Dermis blood vessel endothelial cell (primary cell): ENCODE measurements at places on chromosomes 2 and 18. TPM values are rescaled to one million over a fixed set of nuclear protein-coding genes. Genes with fewer than 3 reads are reported as not detected.

Gene DYNAP
- total RNA-seq: not detected in 2 replicates

Gene DSG4
- not detected in 2 replicates for total RNA-seq

Gene RUFY4
- total RNA-seq: not detected in 2 replicates

Gene ADCYAP1
- not detected in 2 replicates for total RNA-seq

Gene KCNIP3
- total RNA-seq: 0.14 and 0.51 TPM in 2 replicates

Gene CCDC195
- total RNA-seq: not detected in 2 replicates

Gene NOL4
- not detected in 2 replicates for total RNA-seq

Gene CRYGC
- not detected in 2 replicates for total RNA-seq

Gene DAPL1
- total RNA-seq: not detected in 2 replicates

Gene GREB1L
- 4.9 and 10.1 TPM in 2 replicates for total RNA-seq

Gene MC2R
- not detected in 2 replicates for total RNA-seq

Gene PEX13
- 44.9 and 50.7 TPM in 2 replicates for total RNA-seq

Gene SRSF7
- total RNA-seq: 145 and 170 TPM in 2 replicates

Gene RNF125
- 4.3 and 9.4 TPM in 2 replicates for total RNA-seq

Gene XIRP2
- total RNA-seq: 0.23 TPM in 1 of 2 replicates, not detected in the other

Gene UGT1A6
- total RNA-seq: 0.88 and 2.2 TPM in 2 replicates

Gene PSD4
- total RNA-seq: 0.34 and 0.79 TPM in 2 replicates

Gene UBE2F
- total RNA-seq: 59.0 and 59.4 TPM in 2 replicates

Gene PSMA8
- total RNA-seq: not detected in 2 replicates

Gene HOXD3
- 19.2 and 54.6 TPM in 2 replicates for total RNA-seq

Gene SERPINB12
- not detected in 2 replicates for total RNA-seq

Gene CYB5A
- 58.3 and 86.8 TPM in 2 replicates for total RNA-seq

Gene WDR43
- total RNA-seq: 59.1 and 117 TPM in 2 replicates

Gene DOK6
- under 0.01 and 1.0 TPM in 2 replicates for total RNA-seq

Gene PRKAG3
- not detected in 2 replicates for total RNA-seq

Gene DNAH7
- 0.09 and 0.17 TPM in 2 replicates for total RNA-seq

Gene LINC00305
- total RNA-seq: 0.14 TPM in 1 of 2 replicates, not detected in the other

Gene SLC38A11
- total RNA-seq: not detected in 2 replicates

Gene NEB
- 1.0 and 1.2 TPM in 2 replicates for total RNA-seq

Gene INPP5D
- 45.3 and 45.7 TPM in 2 replicates for total RNA-seq

Gene C1QL2
- not detected in 2 replicates for total RNA-seq

Gene MYL12A
- 781 and 1,396 TPM in 2 replicates for total RNA-seq

Gene ZC3H8
- 7.3 and 8.5 TPM in 2 replicates for total RNA-seq

Gene ZNG1B
- total RNA-seq: 28.6 and 28.9 TPM in 2 replicates

Gene SAG
- total RNA-seq: 0.19 TPM in 1 of 2 replicates, not detected in the other

Gene MAT2A
- 64.3 and 89.6 TPM in 2 replicates for total RNA-seq

Gene CD8B2
- not detected in 2 replicates for total RNA-seq

Gene RIT2
- total RNA-seq: not detected in 2 replicates

Gene MFSD2B
- total RNA-seq: under 0.01 and 0.09 TPM in 2 replicates

Gene ANO7
- 0.34 and 1.1 TPM in 2 replicates for total RNA-seq

Gene CNTNAP5
- not detected in 2 replicates for total RNA-seq

Gene EGR4
- total RNA-seq: not detected in 2 replicates

Gene CASP8
- total RNA-seq: 14.8 and 16.5 TPM in 2 replicates

Gene CHAC2
- total RNA-seq: 12.5 and 14.1 TPM in 2 replicates

Gene DCDC2C
- total RNA-seq: under 0.01 and 0.09 TPM in 2 replicates

Gene UGT1A10
- total RNA-seq: not detected in 2 replicates

Gene LYG1
- total RNA-seq: 0.28 and 1.2 TPM in 2 replicates

Gene CDH19
- not detected in 2 replicates for total RNA-seq

Gene PAX3
- not detected in 2 replicates for total RNA-seq

Gene CROCC2
- not detected in 2 replicates for total RNA-seq

Gene SKA1
- total RNA-seq: 4.6 and 18.0 TPM in 2 replicates

Gene RESP18
- not detected in 2 replicates for total RNA-seq

Gene KCNF1
- 1.0 and 1.9 TPM in 2 replicates for total RNA-seq

Gene POTEJ
- total RNA-seq: 0.34 and 0.47 TPM in 2 replicates
